Activated naive CD4-positive, alpha-beta T cell treated with anti-CD3 and anti-CD28 coated beads, Interleukin-2, amount 50 U/mL, for 72 hours (primary cell): ENCODE measurements at places on chromosomes 5 and 9.

DNA sequence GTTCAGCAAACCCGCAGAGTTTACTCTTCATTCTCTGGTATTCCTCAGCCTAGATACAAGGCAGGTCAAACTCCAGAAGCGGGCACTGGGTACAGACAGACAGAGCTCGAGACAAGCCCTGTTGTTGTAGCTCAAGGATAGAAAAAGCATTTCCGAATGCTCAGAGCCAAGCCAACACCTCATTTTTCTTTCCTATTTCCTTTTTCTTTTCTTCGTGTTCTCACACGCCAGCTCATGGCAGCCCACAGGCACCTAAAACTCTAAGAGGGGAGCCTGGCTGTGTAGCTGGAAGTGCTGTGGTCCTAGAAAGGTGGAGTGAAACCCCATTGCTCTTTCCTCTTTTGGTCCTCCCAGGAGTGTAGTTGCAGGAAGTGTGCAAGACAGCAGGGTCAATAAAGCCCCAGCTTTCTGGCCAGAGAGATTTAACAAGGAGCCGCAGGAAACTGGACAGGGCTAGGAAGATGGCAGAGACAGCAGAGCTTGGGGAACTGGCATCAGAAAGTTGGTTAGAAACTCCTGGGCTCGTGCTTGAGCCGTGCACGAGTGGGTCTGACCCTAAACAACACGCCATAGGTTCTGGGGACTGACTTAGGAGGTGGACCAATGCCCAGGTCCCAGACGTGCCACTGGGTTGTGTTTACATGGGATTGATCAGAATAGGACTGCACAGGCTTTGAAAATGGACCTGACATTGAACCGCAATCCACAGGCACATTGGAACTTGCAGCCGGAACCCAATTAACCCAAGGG is 41.6 kb downstream of the ADAMTS2 start:
- DNase-seq = no peak

GRCh38 chr5:15932066-15932465 is 247.5 kb downstream of the MARCHF11 start:
- DNase-seq = no peak

- DNase-seq = no peak
Observed at GRCh38 chr9:36053971-36054370, 17.3 kb downstream of the RECK start.

- no peak for DNase-seq
Observed at GRCh38 chr5:160760008-160760407, 92.0 kb downstream of the ATP10B start.

- DNase-seq = no peak
Observed at GRCh38 chr5:173457482-173457881, 129.3 kb upstream of the STC2 start.
